ENCODE measurements at places on chromosomes 1 and 21.

DNA sequence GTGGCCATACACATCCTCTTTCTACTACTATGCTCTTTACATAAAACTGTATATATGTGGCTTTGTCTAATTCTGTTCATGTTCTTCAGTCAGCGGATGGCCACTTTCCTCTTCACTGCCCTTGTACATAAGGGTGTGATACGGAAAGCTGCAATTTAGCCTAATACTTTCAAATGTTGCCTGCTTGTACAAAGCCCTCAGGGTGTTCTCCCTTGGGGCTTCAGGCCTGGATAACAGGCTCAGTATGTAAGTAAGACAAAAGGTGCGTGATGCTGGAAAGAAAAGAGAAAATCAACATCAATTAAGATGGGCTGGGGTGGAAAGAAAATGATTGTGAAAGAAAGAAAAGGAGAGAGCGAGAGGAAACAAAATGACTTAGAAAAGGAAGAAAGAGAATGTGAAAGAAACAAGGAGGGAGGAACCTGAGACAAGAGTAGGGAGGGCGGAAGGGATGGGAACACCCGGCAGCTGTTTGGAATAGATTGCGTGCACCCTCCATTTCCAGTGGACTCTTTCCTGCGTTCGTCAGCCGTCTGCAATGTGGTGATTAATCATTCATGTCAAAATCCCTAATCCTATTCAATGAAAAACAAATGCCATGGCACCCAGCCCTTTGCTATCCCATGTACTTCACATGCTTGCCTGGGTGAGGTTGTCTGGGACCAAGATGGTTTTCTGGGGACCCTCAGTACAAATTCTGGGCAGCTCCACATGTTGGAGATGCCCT is 553.6 kb downstream of the NUF2 start:
- no peak for DNase-seq

- DNase-seq: no peak
Observed at GRCh38 chr1:233939451-233939850, 35.0 kb downstream of the SLC35F3 start.

DNA sequence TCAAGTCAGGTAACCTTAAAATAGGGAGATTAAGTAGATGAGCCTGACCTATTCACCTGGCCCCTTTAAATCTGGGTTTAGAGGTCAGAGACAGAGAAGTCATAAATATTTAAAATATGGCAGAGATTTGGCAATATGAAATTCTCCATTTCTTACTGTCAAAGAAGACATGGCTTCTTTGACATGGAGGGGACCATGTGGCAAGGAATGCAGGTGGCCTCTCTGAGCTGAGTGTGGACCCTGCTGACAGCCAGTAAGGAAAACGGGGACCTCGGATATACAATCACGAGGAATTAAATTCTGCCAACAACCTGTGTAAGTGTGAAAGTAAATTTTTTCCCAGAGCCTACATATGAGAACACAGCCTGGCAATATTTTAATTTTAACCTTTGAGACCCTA is 427.5 kb upstream of the PROX1 start:
- no peak for DNase-seq

GRCh38 chr1:92968138-92969032 is 7.1 kb upstream of the DIPK1A start:
- no peak for DNase-seq

GRCh38 chr21:27126140-27126539 is 159.3 kb upstream of the ADAMTS5 start:
- no peak for DNase-seq

DNA sequence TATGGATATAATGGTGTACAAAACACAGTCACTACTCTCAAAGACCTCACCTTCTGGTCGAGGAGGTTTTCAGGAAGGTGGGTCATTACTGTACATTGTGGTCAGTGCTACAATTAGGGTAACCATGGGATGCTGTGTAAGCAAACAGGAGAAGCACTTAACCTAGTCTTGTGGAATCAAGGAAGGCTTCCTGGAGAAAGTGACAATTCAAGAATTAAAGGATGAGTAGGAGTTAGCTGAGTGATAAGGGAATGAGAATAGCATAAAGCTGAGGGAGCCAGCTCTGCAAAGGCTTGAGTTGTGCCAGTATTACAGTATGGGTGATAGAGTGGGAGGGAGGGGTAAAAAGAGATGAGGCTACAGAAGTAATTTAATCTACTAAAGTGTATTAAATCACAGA is 17.2 kb downstream of the NEXN start:
- no peak for DNase-seq

GRCh38 chr1:225990705-225991464 is 8.3 kb downstream of the SDE2 start:
- no peak for DNase-seq

GRCh38 chr21:44337449-44337848 is 1.7 kb downstream of the CFAP410 start:
- no peak for DNase-seq

DNA sequence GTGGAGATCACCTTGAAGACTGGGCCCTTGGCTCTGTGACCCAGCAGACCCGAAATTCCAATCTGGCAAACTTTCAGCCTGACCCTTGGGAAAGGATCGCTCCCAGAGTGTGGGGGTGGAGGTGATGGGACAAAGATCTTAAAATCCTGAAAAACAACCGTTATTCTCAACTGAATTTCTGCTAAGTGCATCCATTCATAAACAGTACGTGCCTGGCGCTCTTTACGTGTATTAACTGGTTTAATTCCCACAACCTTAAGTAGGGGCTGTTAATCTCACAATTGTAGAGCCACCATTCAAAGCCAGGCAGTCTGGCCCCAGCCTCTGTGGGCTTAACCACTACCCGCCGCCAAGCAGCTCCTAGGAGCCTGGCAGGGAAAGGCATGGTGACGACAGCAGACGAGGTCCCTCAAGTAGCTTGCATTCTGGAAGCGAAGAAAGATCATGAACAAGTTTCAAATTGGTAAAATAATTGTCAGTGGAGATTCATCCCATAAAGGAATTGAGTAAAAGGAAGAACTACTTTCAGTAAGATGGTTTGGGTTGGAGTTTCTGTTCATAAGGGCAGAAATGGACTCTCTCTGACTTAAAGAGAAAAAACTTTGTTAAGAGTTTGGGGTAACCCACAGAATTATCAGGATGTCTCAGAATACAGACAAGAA is 11.4 kb upstream of the RGS16 start:
- no peak for DNase-seq

DNA sequence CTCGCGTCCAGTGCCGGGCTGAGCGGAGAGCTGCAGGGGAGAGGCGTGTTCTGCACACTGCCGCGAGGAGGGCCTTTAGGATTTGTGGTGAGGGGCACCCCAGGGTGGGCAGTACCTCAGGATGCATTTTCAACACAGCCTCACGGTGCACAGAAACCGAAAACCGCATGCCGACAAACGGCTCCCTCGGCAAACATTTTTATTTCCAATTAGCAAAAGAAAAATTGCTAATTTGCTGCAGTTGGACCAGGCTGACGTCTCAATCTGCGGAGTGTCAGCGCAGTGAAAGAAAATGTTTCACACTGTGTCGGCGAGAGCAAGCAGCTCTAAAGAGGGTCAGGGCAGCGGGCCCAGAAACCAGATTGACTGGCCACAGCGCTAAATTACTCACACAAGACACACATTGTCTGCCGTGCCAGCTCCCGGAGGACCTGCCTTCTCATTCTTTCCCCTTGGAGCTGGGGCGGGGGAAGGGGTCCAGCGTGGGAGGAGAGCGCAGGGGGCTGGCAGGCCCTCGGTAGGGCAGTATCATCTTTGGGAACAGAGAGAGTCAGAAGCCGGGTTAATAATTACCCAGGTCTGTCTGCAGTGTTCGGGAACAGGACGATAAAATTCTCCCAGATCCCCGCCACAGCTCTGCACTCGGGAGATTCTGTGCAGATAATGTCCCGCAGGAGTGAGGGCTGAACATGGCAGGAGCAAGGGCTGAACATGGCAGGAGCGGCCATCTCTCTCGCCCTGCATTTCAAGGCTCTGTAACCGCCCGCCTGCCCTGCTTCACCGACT is 150.2 kb downstream of the PRDM16 start:
- DNase-seq: no peak

DNA sequence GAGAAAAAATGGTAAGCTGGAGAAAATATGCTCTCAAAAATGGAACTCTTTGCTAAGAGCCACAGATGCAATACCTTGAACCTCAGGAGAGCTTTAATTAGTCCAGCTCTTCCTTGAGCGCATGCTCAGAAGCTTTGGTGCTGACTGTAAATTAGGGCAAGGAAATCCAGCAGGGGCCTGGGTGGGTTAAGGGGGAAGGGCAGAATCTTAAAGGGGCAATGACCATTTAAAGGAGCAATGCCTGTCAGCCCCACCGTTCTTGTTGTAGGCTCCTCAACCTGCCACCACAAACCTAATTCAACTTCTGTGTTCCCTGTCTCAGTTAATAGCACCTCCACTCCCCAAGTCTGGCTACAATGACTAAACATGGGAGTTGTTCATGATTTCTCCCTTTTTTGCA is 6.8 kb upstream of the SLC22A15 start:
- DNase-seq: no peak

DNA sequence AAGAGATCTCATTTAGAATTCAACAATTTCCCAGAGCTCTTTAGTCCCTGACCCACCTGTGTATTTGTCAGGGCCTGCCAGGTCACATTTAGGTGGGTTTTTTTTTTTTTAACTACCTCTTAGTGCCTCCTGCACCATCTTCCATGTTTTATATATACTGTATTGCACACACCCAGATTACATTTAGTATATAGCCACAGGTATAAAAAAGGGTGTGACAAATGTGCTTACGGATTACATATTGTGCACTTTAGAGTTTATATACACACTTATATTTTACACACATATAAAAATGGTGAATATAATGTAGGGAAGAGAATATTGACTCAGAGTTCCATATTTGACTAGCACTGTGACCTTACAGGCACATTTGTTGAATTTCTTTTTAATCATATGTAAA is 17.4 kb upstream of the LRIG2 start:
- no peak for DNase-seq

DNA sequence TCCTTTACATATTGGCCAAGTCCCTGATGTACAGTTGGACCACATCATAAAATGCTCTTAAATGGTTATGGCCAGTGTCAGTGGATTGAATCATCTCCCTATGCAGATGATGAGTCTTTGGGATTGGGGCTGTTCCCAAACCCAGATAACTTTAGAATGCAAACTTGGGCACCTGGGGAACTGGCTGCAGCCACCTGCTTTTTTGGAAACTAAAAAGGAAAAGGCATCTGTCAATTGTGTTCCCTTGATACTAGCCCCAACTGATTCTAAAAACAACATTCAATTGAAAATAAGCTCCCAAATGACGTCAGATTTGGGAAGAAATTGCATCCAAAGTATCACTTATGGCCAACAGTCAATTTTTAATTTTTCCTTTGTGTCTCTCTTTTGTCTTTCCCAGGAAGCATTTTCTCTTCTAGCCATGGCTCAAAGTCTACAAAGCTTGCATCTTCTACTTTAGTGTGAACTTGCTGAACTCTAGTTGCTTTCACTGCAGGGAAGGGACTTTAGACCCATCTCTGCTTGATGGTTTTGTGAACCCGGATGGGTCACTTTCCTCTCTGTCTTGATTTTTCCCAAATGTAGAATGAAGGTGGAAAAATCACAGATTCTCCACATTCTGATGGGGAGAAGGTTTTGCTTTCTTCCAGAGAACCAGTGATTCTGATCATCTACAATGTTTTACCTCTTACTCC is 402.3 kb upstream of the USP24 start:
- DNase-seq: no peak

- DNase-seq: no peak
Observed at GRCh38 chr1:65538086-65538485, 117.6 kb downstream of the LEPR start.

DNA sequence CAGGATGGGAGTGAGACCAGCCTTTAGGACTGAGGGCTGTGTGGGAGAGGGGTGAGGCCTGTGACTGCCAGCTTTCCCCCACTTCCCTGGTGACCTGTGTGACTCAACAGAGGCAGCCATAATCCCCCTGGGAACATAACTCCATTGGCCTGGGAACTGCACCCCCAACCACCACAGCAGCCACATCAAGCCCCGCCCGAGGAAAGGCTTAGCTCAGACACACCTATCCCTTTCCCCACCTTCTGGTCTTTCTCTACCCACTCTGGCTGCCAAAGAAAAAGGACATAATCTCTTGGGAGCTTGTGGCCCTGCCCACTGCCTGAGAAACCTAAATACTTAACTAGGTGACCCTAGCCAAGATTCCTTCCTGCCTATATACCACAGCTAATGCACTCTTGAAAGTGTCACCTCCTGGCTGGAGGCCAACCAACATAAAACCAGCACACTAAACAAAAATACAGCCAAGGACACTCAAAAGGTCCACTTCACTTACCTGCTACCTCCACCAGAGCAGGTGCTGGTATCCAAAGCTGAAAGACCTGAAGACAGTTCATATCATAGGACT is 406.6 kb upstream of the CAMK1G start:
- no peak for DNase-seq

DNA sequence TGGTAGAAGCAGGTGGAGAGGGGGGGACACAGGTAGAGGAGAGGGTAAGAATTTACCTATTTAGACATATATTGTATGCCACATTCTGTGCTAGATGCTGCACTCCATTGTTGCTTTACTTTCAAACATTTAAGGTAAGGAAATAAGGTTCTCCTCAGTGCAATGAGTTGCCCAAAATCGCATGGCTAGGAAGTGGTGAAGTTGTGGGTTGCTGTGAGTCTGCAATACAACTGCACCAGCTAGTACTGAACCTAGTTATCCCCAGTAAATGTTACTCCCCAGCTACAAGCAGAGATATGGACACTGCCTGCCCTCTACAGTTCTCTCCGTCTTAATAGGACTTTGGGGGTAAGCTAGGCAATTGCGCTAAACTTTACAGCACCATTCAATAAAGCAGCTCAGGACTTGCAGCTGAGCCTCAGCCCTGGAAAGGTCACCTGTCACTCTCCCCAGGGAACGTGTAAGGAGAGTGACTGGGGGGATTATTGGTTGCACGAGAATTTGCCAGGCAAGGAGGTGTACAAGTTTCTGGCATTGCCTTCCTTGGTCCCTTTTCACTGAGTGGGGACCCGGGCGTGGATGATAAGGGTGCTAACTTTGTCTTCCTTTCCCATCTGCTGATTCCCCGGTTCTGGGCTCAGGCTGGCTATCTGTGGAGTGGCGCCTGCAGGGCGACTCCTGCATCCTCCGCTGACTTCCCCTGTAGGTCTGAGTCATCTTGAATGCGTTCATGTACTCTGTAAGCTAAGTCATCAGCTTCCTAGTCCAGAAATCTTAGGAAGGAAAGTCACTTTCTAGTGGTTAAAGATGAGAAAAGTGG is 71.3 kb upstream of the CNTN2 start:
- no peak for DNase-seq

GRCh38 chr1:21940492-21940891 is 3.4 kb upstream of the HSPG2 start:
- no peak for DNase-seq

- peak; percentile 44 for DNase-seq
Observed at GRCh38 chr1:244450597-244451538, 841 bp downstream of the ADSS2 start.

- DNase-seq: no peak
Observed at GRCh38 chr21:27813750-27814149, 846.9 kb upstream of the ADAMTS5 start.

Data from activated CD4-positive, CD25-positive, alpha-beta regulatory T cell (primary cell).